ENCODE measurements at places on chromosomes 11 and 22.

DNA sequence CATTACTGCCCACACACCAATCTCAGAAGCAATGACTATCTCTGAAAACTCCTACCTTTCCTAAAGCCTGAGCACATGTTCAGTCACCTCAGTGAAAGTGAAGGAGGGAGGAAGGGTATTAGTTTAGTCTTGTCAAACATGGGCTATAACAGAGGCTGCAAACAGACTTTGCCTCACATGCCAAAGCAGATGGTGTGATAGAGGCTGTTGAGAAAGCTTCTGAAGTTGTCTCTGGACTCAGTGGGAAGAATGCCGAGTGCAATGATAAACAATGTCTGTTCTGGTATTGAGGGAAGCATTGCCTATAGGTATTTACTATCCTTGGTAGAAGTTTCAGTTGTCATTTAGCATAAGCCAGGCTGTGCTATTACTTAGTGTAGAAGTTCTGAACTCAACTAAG, 314.5 kb upstream of the CCDC90B start:
- no peak for DNase-seq

- no peak for DNase-seq
These were observed 1376.4 kb downstream of the TBC1D22A start for GRCh38 chr22:48138855-48139254.

DNA sequence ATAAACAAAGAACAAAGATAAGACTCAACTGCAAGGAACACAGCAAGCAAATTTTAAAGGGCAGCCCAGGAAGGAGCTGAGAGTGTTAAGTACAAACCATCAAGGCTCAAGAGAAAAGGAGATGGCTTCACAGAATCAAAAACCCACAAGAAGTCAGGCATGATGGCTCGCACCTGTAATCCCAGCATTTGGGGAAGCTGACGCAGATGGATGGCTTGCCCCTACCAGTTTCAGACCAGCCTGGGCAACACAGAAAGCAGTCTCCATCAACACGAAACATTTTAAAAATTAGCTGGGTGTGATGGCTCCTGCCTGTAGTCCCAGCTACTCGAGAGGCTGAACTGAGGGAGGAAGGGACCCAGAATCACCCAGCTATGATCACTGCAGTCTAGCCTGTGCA, 32.6 kb downstream of the MAPK1 start:
- no peak for DNase-seq

DNA sequence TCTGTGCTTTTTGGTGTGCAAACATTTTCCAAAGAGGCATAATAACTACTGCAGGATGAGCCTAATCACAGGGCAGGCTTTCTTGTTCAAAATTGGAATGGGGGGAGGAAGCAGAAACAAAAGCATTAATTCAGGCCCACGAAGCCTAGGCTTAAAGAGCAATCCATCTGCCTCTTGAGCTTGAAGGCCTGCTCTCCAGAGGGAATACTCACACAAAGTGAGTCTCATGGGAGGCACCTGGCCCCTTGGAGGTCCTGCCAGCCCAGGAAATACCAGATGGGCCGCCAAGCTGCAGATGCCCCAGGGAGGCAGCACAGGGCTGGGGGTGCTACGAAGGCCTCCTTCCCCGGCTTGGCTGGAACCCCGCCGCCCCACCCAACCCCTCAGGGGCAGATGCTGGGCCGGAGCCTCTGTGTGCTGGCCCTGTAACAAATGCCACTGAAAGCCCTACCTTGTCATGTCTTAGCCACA, 39.3 kb upstream of the COMT start:
- DNase-seq: no peak

DNA sequence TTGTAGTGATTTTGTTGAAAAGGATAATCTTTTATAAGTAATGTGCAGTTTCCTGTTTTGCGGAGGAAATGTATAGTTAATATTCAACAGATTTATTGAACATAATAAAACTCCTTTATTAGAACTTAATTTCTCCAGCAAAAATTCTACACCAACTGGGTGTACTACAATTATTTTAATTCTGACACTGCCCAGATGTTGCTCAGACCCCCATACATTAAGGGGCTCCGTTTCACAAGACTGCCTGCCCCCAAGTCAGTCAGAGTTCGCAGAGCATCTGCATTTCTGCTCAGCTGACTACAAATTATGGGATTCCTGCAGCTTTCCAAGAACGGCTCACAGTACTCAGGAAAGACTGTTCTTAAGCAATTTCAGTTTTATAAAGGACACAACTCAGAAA, 6.2 kb downstream of the CEP57 start:
- no peak for DNase-seq

- no peak for DNase-seq
These were observed 39.0 kb downstream of the ADAMTS8 start for GRCh38 chr11:130389335-130389935.

DNA sequence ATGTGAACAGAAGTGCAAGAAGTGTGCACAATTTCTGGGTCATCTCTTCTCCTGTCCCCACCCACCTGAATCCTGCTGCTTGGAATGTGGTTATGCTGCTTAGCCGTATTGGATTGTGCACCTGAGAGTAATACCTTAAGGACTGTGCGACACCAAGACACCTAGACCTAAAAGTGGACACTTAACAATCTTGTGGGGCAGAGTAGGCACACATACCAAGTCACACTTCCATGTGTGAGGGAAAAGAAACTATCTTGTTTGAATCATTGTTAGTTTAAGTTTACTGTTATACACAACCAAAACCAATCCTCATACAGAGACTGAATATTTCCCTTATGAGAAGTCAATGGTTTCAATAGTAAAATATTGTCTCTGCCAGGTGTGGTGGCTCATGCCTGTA, 93.7 kb downstream of the CCDC83 start:
- DNase-seq: no peak

DNA sequence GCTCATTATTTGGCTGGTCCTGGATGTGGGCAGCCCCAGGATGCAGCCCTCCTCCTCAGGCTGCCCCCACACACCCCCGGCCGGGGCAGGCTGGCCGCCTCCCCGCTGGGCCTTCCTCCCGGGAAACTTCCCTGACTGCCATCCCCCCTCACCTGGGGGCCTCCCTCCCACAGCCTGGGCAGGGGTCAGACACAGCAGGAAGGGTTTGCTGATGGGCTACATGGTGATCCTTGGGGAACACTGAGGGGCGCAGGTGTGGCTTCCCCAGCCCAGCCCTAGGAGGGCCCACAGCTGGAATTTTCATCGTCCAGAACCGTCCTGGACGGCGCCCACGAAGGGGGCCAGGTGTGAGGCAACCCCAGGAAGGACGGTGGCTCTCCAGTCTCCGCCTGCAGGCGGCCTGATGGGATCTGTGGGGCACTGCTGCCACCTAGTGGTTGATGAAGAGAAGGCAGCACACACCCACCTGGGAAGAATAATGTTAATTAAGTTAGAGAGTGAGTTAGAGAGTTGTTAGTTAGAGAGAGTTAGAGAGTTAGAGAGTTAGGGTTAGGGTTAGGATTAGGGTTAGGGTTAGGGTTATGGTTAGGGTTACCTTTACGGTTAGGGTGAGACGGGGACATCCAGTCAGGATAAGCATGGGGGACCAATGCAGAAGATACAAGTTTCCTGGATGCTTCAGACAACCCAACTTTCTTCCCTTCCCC, 75.9 kb upstream of the PRR5 start:
- peak; percentile 73 for DNase-seq

- no peak for DNase-seq
These were observed 20.8 kb upstream of the SMIM38 start for GRCh38 chr11:69134957-69135356.

DNA sequence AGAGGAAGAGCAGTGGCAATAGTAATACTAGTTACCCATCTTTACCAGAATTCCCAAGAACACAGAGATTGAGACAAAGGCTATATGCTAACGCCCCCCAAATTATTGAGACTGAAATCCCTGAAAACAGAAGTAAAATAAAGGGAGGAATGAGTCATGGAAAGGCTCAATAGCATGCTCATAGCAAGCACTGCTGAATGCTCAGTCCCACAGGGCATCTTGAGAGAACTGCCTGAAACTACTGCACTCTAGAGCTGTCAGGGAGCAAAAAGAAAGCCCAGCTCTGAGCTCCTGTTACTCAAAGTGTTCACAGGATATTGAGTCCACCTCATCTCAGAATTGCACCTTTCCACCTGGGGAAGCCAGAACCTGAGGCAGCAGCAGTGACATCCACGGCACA, 44.1 kb upstream of the FIBIN start:
- no peak for DNase-seq

GRCh38 chr11:36702330-36703054, 104.5 kb upstream of the RAG2 start:
- DNase-seq: no peak

- no peak for DNase-seq
These were observed 143.6 kb downstream of the WNT11 start for GRCh38 chr11:76062733-76063132.

- DNase-seq: no peak
These were observed 5.8 kb upstream of the GNAZ start for GRCh38 chr22:23064381-23065068.

GRCh38 chr11:79046366-79046765, 394.5 kb downstream of the TENM4 start:
- DNase-seq: no peak

- DNase-seq: no peak
These were observed 46.5 kb downstream of the FBLN1 start for GRCh38 chr22:45548991-45549761.

DNA sequence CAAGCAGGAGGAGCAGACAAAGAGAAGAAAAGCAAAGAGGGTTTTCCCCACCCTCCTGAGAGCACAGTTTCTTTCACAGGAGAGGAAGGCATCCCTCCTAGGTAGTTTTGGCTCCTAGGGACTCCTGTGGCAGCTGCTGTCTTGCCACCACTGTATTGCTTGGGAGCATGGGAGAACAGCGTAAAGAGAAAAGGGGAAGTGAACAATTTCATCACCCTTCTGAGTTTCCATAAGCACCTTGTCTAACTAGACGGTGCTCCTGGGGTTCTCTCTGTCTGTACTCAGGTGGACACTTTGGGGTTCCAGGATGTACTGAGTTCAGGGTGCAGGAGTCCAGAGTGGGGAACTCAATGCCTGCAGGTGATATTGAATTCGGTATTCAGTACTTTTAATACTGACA, 1430.5 kb downstream of the TBC1D22A start:
- DNase-seq: no peak

- DNase-seq: no peak
These were observed 39.1 kb downstream of the MS4A6A start for GRCh38 chr11:60143768-60144167.

DNA sequence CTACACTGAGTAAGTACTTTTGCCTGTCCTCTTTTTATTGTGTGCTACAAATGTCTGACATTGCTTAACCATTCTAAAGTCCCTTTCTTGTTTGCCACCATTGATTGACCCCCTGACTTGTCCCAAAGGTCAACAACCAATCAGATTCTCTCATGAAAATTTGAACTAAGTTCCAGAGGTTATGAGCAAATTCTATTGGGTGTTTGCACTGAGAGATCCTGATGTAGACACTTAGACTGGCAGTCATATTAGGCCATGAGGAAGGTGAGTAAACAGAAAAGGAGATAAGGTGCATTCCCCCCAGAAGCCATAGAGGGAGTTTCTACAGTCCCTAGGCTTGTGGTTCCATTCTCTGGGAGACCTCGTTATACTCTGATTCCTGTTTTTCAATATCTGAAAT, 101.3 kb upstream of the E2F8 start:
- no peak for DNase-seq

DNA sequence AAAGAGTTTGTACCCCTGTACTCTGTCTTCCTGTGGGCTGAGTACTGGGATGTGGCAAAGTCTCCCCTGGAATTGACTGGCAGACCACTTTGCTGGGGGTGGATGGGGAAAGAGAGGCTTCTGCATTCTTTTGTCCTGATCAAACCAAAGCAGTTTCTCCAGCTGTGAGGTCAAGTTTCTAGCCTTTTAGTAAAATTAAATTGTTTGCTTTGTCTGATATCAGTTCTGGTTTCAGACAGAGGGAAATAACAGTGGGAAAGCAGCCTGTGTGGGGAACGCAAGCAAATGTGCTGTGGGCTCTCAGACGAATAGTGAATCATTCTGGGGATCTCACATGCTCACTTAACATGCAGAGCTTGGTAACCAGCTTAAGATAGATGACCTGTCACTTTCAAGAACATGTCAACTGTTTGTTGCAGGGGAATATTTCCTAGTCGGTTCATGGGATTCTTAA, 151.6 kb downstream of the FAT3 start:
- DNase-seq: no peak

GRCh38 chr11:88689548-88690240, 352.2 kb upstream of the CTSC start:
- DNase-seq: no peak

- no peak for DNase-seq
These were observed 1.5 kb upstream of the DEPDC5 start for GRCh38 chr22:31752096-31752847.

GRCh38 chr11:117064275-117064674, 34.0 kb downstream of the SIK3 start:
- no peak for DNase-seq

DNA sequence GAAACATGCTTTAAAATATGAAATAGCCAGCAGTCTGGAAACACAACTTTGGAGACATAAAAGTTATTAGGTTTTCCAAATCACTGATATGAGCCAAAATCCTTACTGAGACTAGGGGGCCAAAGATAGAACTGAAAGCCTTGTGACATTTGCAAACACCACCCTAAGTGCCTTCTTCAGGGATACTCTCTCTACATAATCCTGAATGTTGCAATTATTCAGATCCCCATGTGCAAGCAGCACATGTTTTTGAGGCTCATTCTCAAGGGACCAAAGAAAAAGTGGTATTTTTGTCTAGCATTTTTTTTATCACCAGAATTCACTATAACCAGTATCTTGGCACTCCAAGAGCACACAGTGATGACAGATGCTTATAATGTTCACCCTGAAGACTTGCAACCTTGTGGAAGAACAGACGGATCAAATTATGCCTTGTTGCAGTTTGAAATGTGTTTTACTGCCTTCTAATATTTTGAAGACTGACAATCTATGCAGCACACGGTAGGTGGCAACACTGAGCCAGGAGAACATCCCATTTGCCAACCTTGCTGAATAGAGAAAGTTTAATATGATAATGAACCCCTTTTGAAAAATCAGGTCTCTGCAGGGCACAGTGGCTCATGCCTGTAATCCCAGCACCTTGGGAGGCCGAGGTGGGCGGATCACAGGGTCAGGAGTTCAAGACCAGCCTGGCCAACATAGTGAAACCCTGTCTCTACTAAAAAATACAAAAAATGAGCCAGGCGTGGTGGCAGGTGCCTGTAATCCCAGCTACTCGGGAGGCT, 78.5 kb downstream of the PLEKHA7 start:
- no peak for DNase-seq

DNA sequence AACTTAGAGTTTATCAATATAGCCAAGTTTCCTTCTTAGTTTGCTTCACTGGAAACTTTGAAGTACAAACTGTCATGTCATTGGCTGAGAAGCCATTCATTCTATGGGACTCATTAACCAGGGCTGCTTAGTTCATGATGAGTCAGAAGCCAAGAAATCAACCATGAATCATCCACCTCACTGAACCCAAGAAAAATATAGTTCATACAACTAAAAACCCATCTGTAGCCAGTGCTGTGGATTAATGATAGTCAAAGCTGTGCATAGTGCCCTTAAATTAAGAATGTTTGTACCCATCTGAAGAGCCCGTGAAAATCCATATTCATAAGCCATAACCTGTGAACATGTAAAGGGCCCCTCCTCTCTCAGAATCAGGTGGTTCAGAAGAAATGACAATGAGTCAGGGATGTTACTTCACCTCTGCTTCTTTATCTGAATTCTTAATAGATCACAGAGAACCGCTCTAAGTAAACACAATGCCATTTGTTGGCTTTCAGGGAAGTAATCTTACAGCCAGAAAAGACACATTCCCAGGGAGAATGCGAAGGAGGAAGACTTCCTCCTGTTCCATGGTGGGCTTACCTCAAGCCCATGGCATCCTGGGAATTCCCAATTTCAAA, 25.4 kb downstream of the MMP20 start:
- no peak for DNase-seq
